ENCODE measurements at places on chromosomes 11 and 22.

DNA sequence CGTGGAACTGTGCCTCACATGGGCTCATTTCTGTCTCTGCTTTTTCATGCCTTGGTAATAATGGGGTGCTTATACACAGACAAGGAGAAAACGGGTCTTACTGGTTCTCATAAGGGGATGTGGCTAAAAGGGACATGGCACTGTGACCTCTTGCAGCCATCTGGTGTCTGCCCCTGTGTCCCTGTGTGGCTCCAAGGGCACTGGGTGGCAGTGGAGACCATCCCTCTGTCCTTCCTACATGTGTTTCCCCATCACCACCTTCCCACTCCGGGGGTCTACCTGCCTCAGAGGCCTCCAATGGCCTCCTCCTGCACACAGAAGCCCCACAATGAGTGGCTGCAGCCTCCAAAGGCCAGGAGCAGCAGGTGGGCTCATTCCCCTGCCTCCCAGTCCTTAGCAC, 221.2 kb downstream of the CEP164 start:
- no peak for DNase-seq

- DNase-seq, result no peak
Measured at GRCh38 chr11:24132471-24132870, 364.4 kb upstream of the LUZP2 start.

DNA sequence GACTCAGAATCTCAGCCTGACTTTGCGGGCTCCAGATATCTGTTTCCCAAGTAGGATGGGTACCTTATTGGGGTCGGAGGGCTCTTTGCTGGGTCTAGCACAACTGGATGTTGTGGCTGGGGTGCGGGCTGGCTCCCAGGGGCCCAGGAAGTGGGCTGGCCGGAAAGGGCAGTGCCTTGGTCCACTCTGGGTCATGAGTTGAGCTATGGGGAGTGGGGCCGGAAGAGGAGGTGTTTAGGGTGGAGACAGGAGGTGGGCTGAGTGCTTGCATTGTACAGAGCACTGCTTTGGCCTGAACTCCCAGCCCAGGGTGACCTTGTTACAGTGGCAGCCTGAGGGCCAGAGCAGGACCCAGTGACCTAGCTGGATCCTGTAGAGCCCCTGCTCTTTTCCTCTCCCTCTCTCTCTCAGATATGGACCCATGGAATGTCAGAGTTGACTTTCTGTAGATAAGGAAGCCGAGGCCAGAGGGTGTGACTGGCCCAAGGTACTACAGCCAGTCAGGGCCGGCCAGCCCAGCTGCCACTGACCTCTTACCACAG, 13.2 kb downstream of the PHLDB1 start:
- DNase-seq, result no peak

GRCh38 chr11:118106789-118107335, 20.1 kb upstream of the SMIM35 start:
- DNase-seq, result no peak

DNA sequence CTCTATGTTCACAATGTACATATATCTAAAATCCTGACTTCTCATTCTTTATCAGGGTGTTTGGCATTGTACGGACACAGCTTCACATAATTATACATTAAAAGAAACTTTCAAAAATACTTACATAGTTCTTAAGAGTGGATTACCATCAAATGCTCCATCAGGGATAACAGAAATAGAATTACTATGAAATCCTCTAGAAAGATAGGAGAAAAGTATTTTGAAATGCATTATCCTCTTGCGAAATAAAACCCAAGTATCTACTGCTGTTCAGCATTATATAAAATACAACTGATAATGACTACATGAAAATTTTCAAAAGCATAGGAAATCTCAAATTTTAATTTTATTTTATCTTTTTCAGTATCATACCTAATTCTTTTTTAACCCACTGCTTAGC, 17.8 kb upstream of the CCDC34 start:
- DNase-seq, result no peak

DNA sequence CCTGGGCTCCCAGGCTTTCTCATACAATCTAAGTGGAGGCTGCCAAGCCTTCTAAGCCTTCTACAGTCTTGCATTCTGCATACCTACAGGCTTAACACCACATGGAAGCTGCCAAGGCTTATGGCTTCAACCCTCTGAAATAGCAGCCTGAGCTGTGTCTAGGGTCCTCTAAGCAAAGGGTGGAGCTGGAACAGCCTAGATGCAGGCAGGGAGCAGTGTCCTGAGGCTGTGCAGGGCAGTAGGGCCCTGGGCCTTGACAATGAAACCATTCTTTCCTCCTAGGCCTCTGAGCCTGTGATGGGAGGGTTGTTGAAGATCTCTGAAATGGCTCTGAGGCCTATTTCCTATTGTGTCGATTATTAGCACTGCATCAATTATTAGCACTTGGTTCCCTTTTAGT, 150.9 kb upstream of the GRK3 start:
- no peak for DNase-seq

- DNase-seq, result no peak
Measured at GRCh38 chr11:34650528-34650927, 29.6 kb downstream of the EHF start.

- DNase-seq, result no peak
Measured at GRCh38 chr11:2890466-2891294, 5.1 kb upstream of the CDKN1C start.

- DNase-seq, result no peak
Measured at GRCh38 chr11:83722392-83723119, 436.4 kb upstream of the CCDC90B start.

GRCh38 chr11:10295064-10295901, 1.3 kb upstream of the SBF2 start:
- DNase-seq, result no peak

GRCh38 chr11:46972343-46972742, 35.8 kb downstream of the CSTPP1 start:
- no peak for DNase-seq

DNA sequence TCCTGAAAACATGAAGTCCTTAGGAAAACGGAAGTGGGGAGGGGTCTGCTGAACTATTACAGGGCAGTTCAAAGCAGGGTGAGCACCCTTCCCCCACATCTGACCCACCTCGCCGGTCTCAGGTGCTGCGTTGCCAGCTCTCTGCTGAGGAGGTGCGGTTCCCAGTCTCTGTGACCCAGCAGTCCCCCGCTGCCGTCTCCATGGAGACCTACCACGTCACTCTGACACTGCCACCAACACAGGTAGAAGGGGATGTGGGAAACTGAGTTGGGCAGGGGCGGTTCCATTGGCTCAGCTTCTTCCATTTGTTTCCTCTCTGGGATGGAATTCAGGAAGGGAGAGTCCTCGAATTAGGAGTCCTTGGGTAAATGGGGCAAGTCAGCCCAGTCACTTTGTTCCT, 3.3 kb downstream of the C2CD2L start:
- DNase-seq, result no peak

- DNase-seq, result no peak
Measured at GRCh38 chr11:6201481-6201880, 2.5 kb downstream of the OR52W1 start.

- no peak for DNase-seq
Measured at GRCh38 chr11:65476632-65477148, 22.2 kb upstream of the MALAT1 start.

- DNase-seq, result no peak
Measured at GRCh38 chr22:45218976-45219375, 21.7 kb downstream of the KIAA0930 start.

GRCh38 chr22:45284705-45285262, at the start of gene UPK3A:
Gene UPK3A, plus strand, starts transcription at chr22:45284949. Its CDS starts 65 bp downstream, at chr22:45285014.
- no peak for DNase-seq

DNA sequence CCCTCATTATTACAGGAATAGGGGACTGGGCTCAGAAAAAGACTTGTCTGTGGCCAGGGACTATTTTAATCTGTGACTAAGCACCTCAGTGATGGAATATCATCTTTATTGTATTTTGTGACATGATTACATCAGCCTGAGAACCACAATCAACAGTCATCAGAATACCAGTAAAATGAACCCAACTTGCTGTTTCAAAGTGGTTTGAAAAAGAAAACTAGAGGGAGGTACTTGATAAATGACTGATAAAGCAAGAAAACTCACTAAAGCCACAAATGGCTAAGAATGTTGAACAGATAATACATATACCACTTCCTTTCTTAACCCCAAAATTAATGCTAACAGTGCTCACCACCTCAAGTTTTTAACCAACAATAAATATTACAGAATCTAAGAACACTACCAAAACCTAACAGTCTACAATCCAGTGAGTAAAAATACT, 155.7 kb downstream of the ATG16L2 start:
- no peak for DNase-seq

GRCh38 chr22:44938886-44939285, 70.9 kb downstream of the PHF21B start:
- DNase-seq, result no peak

DNA sequence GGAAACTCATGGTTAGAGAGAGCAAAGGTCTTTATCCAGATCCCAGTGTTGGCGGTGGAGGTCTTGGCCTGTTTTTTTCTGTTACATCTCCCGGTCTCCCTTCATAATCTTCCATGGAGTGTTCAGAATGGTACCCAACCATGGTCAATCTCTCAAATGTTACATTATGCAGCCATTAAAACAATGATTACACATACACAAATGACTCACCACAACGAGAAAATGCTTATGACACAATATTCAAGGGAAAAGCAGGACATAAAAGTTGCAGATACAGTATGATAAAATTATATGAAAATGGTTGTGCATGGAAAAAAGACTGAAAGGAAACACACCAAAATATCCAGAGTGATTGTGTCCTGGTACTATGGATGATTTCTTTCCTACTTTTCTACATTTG, 17.8 kb upstream of the CSNK1E start:
- no peak for DNase-seq

- no peak for DNase-seq
Measured at GRCh38 chr11:45860348-45860747, 13.1 kb downstream of the CRY2 start.

DNA sequence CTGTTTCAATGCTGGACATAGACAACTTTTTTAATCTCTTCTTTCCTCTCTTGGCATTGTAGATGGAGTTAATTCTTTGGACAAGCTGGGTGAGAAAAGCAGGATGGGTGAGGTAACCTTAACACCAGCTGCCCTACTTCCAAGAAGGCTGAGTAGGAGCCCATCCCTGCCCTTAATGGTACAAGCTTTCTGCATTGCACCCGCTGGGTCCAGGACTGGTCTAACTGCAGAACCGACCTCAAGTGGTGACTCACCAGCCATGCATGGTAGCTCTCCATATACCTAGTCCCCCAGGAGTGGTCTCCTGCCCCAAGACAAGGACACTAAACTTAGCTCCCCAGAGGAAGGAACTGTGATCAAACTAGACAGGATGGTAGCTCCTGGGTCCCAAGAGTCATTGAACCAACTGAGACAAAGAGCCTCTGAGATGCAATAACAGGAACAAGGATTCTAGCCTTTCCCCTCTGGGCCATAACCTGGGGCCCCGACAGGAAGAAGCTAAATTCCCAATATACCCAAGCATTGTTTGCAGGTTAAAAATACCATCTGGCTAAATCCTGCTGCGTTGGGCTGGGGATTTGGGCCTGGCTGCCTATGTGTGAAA, 32.1 kb downstream of the RPL27A start:
- no peak for DNase-seq

DNA sequence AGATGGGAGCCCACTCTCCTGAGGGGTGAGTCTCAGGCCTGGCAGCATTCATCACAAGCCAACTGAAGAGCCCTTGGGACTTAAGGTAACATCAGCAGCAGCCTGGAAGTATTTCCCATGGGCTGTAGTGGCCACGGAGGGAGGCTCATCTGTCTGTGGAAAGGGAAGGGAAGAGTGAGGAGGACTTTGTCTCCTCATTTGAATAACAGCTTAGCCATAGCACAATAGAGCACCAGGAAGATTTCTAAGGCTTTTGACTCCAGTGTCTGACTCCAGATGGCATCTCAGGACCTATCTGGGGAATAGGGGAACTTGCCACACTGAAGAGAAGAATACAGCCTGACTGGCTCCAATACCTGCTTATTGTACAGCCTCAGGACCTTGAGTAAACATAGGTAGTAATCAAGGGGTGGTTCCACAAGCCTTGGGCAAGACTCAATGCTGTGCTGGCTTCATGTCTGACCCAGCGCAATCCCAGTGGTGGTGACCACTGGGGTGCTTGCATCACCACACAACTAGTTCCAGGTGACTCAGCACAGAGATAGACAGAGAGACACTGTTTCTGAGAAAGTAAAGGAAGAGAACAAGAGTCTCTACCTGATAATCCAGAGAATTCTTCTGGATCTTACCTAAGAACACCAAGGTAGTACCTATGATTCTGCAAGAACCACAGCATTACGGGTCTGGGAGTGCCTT, 510.5 kb upstream of the CCDC179 start:
- no peak for DNase-seq

- no peak for DNase-seq
Measured at GRCh38 chr11:63489879-63490278, 1.1 kb downstream of the PLAAT5 start.

DNA sequence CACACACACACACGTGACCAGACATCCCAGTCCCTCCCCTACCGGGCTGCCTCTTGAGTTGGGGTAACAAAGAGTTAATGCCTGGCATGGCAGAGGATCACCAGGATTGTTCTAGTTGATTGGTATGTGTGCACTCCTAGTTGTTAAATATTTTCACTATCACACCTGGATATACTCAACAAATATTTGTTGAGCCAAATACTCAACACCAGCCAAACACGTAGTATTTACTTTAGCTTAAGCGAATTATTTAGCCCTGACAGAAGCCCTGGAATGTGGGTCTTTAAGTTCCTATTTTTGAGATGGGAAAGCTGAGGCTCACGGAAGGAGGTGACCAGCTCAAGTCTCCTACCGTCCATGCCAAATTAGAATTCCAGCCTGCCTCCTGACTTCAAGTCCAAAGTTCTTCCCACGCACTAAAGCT, 10.5 kb downstream of the CD3E start:
- DNase-seq, result no peak

DNA sequence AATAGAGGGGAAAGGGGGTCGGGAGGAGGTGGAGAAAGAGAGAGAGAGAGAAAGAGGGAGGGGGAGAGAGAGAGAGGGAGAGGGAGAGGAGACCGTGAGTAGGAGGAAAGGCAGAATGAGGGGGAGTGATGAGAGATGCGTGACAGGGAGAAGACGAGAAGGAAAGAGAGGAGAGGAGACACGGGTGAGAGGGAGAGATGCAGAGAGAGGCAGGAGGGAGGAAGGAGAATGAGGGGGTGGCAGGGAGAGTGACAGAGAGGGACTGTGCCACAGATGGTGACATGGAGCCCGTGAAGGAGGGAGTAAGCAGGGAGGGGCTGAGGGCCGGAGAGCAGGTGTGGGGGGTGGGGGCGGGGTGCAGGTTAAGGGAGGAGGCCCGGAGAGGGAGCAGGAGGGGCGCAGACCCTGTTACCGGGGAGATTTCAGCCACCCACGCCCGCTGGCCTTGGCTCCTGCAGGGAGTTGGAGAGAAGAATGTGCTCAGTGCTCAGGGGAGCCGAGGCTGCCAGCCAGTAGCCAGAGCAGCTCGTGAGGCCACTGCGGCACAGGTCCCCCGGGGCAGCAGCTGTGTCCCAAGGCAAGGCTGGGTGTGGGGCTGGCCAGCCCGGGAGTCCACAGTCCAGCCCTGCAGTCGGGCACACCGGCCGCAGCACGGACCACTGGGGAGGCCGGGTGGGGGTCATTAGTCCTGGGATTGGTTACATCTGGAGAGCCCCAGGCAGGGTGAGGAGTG, at the start of gene SSTR3:
SSTR3 (minus strand) TSS at position 304 of the 733 bp plus-strand sequence. CDS start 4,674 bp downstream, outside the sequence.
- DNase-seq, result no peak

Measured in left renal cortex interstitium (tissue), 4 donors.